ENCODE measurements at places on chromosomes 16 and 17.

DNA sequence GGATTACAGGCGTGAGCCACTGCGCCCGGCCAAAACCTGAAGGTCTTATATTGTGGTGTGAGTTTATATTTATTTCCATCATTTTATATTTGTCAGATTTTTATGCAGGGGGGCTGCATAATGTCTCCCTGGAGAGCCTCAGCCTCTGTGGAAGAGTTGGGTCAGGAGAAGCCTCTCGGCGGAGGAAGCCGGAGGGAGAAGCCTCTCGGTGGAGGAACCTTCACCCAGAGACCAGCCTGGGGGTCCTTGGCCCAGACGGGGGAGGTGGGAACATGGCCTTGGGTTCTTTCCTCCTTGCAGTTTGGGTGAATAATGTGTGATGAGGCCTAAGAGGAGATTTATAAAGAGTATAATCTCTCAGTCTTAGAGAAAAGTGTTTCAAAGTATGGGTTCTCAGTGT, 22.4 kb upstream of the ZNF750 start:
- no peak for DNase-seq

DNA sequence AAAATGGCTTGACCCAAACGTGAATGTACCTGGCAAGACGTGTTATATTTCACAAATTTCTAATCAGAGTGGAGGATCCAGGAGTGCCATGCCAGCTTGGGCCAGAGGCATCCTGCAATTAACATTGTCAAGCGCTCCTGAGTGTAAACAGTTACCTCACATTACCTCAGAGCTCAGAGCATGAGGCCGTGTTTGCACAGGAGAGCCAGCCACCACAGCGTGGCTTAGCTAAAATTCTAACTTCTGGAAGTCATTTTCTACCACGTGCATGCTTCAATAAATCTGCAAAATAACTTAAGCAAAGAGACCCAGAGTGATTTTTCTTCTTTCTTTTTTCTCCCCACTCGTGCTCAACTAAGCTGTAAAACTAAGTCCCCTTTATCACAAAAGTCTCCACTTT, 769.0 kb downstream of the KCNJ2 start:
- no peak for DNase-seq

DNA sequence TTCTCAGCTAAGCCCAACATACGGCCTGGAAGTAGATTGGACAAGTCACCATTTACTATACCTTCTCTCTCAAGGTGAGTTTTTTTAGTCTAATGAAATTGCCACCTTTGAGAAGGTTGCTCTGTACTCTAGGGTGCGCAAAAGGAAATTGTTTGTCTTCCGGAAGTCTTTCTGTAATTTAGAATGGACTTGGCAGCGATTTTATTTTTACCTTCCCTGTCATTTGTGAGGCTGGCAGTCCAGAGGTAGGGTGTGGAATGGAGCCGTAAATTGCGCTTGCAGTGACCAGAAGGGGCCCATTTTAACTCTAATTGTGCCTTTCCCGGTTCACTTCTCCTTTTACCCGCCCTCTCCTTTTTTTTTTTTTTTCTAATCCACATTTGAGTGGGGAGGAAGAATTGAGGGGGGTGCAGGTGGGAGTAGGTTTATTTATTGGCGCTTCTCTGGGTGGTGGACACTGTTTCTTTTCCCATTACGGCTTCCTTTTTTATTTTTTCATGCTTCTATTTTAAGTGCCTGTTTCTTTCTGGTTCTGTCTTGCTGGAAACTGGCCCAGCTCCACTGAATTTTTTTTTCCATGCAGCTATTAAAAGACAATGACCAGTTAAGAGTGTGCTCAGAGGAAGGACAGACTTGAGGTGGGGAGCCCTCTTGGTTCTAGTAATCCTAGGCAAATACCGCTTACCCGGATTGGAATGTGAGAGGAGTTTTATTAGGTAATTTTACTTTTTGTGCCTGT, 89.7 kb upstream of the CLEC18A start:
- DNase-seq = no peak

DNA sequence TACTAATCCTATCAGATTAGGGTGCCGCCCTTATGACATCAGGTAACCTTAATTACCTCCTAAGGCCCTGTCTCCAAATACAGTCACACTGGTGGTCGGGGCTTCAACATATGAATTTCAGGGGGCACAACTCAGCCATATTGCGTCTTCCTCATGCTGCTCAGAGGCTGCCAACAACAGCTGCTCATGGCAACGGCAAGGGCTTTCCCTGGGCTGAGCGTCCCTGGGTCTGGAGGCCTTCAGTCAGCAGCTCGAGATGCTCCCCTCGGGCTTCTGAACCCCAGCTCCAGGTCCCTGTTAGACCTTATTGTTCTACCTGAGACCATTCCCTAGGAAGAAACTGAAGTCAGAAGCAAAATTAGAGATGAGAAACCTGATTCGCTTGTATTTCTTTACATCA, 157.2 kb downstream of the TMEM132E start:
- no peak for DNase-seq

Data from MM.1S (cell line).